Amniotic epithelial cell (primary cell): ENCODE measurements at places on chromosomes 1 and 21.
A peak's percentile ranks its signal among the peaks of the same experiment; 100 is the strongest.

- peak; percentile 74 for DNase-seq
Measured at GRCh38 chr1:93033785-93034184, 45.3 kb upstream of the MTF2 start.

- peak; percentile 22 for DNase-seq
Measured at GRCh38 chr1:162087111-162087510, 17.6 kb downstream of the NOS1AP start.

DNA sequence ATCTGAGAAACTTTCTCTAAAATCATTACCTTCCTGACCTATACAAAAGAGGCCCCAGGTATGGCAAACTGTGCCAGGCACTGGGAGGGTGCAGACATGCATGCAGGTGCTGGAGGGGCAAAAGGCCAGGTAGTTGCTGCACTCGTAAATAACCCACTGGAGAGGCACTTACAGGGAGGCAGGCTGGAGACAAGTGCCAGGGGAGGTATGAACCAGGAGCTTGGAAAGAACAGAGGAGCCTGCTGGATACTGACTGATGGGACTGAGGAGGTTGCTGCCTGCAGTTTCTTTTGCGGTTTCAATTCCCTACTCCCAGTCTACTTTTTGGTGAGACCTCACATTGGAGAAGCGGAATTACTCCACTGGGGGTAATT lies 113.9 kb downstream of the DSCAM start:
- DNase-seq = no peak

- no peak for DNase-seq
Measured at GRCh38 chr1:204524986-204525385, 8.8 kb downstream of the MDM4 start.

DNA sequence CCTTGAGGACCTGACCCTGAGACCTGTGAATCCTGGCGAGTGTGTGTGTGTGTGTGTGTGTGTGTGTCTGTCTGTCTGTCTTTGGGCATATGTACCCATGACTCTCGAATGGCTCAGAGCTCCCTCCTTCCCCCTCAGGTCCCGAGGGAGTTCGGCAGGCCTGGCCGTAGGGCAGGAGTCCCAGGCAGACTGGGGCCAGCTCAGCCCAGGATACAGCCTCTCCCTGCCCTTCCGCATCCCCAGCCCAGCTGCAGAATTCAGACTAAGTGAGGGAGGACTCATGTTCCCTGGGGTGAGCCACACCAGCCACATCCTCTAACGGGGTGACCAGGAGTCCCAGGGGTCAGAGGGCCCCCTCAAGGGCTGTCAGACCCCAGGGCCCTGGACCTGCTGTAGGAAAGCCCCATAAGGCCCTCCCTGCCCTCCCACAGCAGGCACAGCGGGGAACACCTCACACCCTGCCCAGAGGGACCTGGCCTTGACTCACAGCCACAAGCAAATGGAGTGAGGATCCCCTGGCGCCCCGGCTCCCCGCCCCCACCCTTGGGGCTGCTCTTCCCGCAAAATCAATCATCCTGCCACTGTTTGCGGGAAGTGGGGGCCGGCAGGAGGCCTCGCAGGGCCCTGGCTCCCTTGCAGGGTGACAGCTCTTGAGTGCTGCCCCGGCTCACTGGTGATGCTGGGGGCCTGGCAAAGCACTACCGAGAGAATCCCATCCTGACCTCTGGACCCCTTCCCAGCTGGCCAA lies 101.7 kb upstream of the CASZ1 start:
- DNase-seq = peak; percentile 53

DNA sequence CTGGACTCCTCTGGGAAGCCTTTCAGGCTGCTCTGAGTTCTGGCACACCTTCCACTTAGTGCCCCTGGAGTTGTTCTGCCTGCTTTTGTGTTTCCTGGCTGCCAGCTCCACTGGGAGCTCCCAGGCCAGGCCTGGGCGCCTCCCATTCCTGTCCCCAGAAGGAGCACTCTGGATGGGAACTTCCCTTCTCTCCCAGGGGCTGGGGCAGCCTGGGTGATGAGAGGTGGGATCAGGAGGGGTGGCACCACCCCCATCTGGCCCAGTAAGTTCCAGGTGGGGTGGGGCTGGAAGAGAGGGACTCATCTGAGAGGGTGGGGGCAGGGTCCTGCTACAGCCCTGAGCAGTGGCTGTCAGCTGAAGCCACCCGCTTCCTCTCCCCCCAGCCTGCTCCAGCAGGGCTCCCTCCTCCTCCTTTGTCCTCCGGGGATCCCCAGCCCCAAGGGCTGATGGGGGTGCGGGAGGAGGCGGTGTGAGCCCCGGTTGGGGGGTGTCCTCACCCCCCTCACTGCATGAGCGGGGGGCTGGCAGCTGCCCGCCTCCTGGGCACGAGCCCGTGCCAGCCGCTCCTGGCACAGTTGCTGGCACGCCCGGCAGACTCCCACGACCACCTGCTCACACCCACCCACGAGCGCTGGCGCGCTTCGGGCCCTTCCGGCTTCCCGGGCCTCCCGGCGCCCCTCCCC lies 4.7 kb downstream of the FOXO6 start:
- DNase-seq = no peak

DNA sequence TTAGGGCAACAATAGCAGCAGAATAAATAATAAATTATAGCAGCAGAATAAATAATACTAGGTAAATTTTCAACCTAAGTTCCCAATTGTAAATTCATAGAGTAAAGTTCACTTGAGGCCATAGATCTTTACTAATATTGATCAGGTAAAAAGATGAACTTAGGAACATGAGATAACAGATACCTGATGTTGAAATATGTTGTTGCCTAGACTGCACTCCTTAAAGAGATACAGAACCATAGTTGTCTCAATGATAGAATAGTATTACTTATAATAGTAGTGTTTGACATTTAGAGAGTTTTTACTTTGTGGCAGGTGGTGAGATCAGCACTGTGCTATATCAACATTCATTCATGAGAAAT lies 378 bp upstream of the F13B start:
- no peak for DNase-seq

- peak; percentile 38 for DNase-seq
Measured at GRCh38 chr1:96465441-96465840, 256.1 kb upstream of the PTBP2 start.

DNA sequence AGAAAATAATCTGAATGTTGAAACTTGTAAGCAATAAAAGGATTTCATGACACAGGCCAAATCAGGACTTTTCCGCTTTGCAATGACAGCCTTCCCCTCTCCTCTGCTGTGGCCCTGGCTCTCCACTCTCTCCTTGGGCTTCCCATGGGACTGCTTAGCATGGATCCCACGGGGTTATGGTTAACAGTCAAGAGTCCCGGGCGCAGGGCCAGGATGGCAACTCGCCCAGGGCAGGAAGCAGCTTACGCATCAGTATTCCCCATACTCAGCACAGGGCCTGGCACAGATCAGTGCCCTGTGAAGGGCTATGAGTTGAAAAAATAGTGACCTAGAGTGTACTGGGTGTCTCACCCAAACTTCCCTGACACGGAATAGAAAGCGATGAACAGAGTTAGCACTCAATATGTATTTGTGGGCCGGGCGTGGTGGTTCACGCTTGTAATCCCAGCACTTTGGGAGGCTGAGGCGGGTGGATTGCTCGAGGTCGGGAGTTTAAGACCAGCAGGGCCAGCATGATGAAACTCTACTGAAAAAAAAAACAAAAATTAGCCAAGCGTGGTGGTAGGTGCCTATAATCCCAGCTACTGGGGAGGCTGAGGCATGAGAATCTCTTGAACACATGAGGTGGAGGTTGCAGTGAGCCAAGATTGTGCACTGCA lies 29.1 kb upstream of the GRHL3 start:
- DNase-seq = peak; percentile 66

DNA sequence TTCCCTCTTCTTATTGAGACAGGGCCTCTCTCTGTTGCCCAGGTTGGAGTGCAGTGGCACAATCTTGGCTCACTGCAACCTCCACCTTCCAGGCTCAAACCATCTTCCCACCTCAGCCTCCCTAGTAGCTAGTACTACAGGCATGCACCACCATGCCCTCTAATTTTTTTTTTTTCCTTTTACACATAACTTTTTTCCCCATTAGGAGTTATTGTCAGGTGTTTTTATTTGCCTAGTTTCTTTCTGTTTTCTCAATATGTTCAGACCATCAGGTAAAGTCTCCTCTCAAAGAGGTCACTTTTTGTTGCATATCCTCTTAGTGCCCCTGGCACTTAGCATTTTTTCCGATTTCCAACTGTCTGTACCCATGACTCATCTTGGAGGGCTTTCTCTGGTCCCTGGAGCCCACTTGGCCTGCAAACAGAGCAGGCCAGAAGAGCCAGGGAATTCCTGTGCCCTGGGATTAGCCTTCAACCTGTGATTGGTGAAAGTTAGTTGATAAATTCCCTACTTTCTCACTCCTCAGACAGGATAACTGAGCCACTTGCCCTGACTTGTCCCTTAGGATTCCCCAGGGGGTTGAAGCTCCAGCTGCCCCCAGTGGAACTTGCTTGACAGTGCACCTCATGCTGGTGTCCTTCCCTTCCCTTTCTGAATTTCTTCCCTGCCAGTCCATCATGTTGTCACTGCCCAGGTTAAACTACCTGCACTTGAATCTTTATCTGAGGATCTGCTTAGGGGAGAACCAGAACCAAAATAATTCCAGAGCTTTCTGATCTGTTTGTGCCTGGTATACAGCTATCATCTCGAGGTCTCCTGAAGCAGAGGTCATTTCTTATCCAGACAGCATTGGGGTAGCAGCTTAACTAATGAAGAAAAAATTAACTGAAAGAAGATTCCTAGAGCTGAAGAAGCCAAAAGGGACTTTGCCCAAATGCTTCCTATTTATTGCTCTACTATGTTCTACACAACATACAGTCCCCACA lies 2.4 kb downstream of the NTPCR start:
- peak; percentile 38 for DNase-seq

- DNase-seq = no peak
Measured at GRCh38 chr1:64092851-64093371, 110.5 kb upstream of the UBE2U start.

DNA sequence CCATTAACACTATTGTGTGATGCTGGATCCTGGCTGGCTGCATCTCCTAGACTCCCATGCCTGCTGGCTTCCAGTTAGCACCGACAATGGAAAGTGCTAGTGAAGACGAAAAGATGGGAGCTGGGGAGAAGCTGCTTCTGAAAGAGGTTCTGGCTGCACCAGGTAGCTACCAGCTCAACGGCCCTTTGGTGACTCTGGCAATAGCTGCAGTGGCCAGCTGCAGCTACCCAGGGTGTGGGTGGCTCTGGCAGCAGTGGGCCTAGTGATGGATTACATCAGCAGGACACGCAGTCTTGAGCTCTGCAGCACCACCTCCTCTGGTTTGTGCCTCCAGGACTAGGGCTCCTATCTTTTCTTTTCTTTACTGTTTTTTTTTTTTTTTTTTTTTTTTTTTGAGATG lies 662.6 kb downstream of the MATN1 start:
- no peak for DNase-seq

- DNase-seq = no peak
Measured at GRCh38 chr1:94323311-94324177, 86.2 kb upstream of the ARHGAP29 start.

GRCh38 chr1:223771469-223771813 lies 59.1 kb downstream of the CAPN2 start:
- peak; percentile 52 for DNase-seq

GRCh38 chr1:178540204-178540603 lies 27.3 kb downstream of the TEX35 start:
- DNase-seq = no peak

- DNase-seq = no peak
Measured at GRCh38 chr21:33991133-33991532, 75.5 kb upstream of the ATP5PO start.

DNA sequence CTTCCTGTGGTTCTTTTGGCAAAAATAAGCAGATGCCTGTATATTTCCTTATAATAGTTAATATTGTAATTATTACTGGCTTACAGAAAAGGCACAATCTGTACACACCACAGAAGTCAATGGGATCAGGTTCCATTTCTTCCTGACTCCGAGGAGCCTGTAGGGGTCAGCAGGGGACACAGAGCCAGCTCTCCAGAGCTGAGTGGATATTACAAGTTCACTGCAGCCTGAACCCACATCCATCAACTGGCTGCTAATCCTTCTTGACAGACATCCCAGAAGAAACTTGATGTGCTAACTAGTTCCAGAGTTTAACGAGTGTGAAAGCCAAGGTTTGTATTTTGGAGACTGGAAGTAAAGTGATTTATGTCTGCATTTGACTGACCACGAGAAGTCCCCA lies 203.8 kb downstream of the LMX1A start:
- DNase-seq = no peak

GRCh38 chr1:167207940-167208623 lies 12.6 kb upstream of the POU2F1 start:
- no peak for DNase-seq

DNA sequence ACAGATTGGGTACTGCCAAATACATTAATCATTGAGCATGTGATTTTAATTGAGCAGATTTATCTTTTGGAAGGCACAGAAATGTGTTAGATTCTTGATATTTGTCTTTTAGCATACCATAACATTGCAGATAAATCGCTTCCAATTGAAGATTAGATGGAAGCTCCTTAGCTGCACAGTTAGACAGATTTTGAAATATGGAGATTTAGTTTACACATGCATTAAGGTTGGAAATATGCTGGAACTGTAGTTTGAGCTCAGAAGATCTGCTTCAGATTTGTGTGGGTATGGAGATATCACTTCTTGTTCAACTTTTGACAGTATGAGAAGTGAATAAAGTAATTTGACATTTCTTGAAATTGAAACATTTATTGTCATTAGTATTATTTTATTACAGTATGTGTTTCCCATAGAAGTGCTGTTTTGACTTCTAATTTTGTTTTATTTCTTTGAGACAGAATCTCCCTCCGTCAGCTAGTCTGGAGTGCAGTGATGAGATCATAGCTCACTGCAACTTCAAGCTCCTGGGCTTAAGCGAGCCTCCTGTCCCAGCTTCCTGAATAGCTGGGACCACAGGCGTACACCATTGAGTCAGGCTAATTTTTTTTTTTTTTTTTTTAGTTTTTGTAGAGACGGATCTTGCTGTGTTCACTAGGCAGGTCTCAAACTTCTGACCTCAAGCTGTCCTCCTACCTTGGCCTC lies 29.1 kb downstream of the THRAP3 start:
- peak; percentile 81 for DNase-seq

- DNase-seq = no peak
Measured at GRCh38 chr1:58119971-58120370, 426.6 kb downstream of the OMA1 start.

- DNase-seq = peak; percentile 62
Measured at GRCh38 chr1:192766009-192766625, 42.7 kb upstream of the RGS2 start.

GRCh38 chr1:226001963-226002666 lies 3.0 kb upstream of the SDE2 start:
- DNase-seq = no peak

- DNase-seq = no peak
Measured at GRCh38 chr21:41886328-41886727, 7.2 kb upstream of the PRDM15 start.

DNA sequence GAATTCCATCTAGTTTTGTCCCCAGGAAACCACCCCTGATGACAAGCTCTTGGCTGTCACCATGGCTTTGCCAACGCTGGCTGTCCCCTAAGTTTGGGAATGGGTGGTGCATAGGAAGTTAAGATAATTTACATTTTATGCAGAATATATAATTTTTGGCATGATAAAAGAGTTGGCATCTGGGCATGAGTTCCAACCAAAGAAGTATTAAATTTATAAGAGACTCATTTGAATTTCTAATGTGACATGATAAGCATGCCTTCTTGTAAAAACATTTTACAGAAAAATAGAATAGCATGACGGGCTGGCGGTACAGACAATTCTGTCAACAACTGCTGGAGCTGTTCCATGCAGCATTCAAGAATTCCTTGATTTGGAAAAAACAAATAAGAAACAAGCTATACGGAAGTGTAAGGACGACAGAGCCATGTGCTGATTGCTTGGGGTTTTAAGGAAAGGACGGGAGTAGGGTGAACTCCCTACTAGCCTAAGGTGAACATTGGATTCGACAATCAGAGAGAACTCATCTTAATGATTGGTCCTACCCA lies 106.8 kb upstream of the C1orf21 start:
- DNase-seq = no peak

GRCh38 chr1:101257500-101258325 lies 20.9 kb downstream of the S1PR1 start:
- no peak for DNase-seq
